ENCODE measurements at places on chromosomes 7 and 10. TPM values are rescaled to one million over a fixed set of nuclear protein-coding genes. Genes with fewer than 3 reads are reported as not detected.

Gene TMEM130
- total RNA-seq, result not detected

DNA sequence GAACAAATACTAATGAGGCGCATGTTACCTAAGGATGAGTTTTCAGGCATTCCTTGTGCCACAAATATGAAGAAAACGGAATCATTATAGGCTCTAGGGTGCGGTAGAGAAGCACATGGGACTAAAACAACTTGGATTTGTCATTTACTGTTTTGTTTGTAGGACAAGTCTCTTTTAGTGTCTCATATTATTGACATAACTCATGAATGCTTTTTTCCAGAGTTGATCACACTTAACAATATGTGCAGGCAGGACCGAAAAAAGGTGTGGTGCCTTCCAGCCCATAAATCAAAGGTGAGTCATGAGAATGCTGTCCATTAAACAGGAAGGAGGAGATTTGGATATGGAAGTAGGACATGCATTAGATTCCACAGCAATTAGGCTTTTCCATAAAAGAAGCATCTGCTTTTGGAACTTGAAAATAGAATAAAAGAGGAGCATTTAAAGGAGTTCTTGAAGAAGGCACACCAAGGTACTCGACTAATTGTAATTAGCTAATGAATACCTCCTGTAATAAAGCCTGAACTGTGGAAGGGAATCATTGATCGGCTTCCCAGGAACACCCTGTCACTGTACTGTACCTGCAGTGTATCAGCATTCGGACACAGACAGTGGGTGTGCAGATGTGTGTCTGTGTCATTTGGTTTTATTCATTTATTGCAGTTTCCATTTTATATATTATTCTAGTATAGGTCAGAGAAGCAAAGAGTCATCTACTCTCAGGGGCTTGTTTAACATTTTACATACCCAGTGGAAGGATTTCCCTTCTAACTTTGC lies 119.7 kb upstream of the KLF14 start:
- no peak overlapping the region for H3K4me3 ChIP-seq
- no peaks in the 10 kb centered on the region for H3K4me1 ChIP-seq
- no peak overlapping the region for H3K27ac ChIP-seq
- no peaks in the 10 kb centered on the region for H3K27me3 ChIP-seq

DNA sequence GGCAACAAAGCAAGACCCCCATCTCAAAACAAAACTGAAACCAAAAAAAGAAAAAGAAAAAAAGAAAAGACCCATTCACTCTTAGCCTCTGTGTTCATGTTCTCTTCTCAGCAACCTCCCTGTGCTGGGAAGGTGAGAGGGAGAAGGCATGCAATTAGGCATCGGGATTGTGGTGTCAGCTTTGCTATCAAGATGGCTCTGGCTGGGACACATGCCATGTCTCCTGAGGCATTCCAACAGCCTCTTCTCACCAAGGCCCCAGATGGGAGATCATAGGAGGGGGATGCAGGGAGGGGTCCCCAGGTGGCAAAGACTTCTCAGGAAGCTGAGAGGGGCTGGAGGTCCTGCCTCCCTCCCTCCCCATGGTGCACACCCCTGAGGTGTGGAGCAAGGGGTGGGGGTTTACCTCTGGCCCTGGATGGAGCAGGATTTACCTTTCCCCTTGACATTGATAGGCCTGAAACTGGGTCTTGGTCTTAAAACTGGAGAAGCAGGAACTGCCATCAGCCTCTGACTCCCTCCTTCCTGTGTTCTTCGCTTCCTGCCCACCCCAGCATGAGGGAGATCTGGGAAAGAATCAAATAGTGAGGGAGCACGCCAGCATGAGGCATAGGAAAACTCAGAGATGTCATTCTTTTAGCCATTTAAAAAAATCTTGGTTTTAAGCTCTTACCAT lies 96.2 kb upstream of the DUSP5 start:
- no peak overlapping the region for H3K4me3 ChIP-seq
- no peak for DNase-seq
- H3K4me1 ChIP-seq, result peaks cover 6% of the 10 kb centered on the region
- H3K27me3 ChIP-seq, result peaks cover 1% of the 10 kb centered on the region
- no peak overlapping the region for H3K27ac ChIP-seq
- no peaks in the 10 kb centered on the region for H3K36me3 ChIP-seq

Gene ZNF804B
- not detected for total RNA-seq

GRCh38 chr10:38093816-38094157 lies 350 bp upstream of the ZNF37A start:
- DNase-seq, result no peak
- peaks cover 12% of the 10 kb centered on the region for H3K4me1 ChIP-seq
- H3K4me3 ChIP-seq, result peak overlapping the region; percentile 82
- H3K36me3 ChIP-seq, result peaks cover 22% of the 10 kb centered on the region

GRCh38 chr10:32148864-32149251 lies 92.6 kb upstream of the KIF5B start:
- H3K4me1 ChIP-seq, result peaks cover 19% of the 10 kb centered on the region
- H3K27me3 ChIP-seq, result no peaks in the 10 kb centered on the region
- H3K4me3 ChIP-seq, result no peak overlapping the region
- H3K27ac ChIP-seq, result no peak overlapping the region
- DNase-seq, result no peak

Gene MAT1A
- not detected for total RNA-seq

GRCh38 chr7:1344421-1344820 lies 111.7 kb downstream of the UNCX start:
- H3K4me3 ChIP-seq, result no peak overlapping the region
- no peaks in the 10 kb centered on the region for H3K36me3 ChIP-seq
- peaks cover 10% of the 10 kb centered on the region for H3K27me3 ChIP-seq
- H3K27ac ChIP-seq, result no peak overlapping the region

DNA sequence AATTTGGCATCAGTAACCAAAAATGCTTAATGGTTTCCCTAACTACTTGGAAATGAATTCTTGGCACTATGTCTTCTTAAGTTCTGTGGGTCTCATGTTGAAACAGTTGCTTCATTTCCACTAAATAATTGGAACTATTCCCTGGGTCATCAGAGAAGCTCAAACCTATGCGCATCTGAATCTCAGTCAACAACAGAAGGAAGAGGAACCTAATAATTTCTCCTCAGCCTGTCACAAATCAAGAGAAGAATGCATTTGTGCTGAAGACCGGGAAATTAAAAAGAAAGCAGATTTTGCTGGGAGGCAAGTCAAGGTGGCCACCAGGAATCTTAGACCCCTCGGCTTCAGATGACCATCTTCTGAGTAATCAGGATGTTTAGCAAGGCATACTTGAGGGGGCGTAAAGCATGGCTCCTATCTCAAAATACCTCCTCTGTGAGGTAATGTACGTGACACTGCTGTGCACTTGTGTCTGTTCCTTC lies 41.4 kb downstream of the TOMM7 start:
- H3K4me1 ChIP-seq, result peaks cover 3% of the 10 kb centered on the region
- H3K27ac ChIP-seq, result no peak overlapping the region
- DNase-seq, result no peak
- peaks cover 4% of the 10 kb centered on the region for H3K27me3 ChIP-seq
- H3K4me3 ChIP-seq, result no peak overlapping the region

- no peak for DNase-seq
- no peaks in the 10 kb centered on the region for H3K27me3 ChIP-seq
- H3K36me3 ChIP-seq, result no peaks in the 10 kb centered on the region
- no peaks in the 10 kb centered on the region for H3K4me1 ChIP-seq
- H3K4me3 ChIP-seq, result no peak overlapping the region
Measured at GRCh38 chr7:57417736-57418135, 32.2 kb upstream of the ZNF716 start.

Gene AKR1C8
- total RNA-seq, result 1.1 TPM

DNA sequence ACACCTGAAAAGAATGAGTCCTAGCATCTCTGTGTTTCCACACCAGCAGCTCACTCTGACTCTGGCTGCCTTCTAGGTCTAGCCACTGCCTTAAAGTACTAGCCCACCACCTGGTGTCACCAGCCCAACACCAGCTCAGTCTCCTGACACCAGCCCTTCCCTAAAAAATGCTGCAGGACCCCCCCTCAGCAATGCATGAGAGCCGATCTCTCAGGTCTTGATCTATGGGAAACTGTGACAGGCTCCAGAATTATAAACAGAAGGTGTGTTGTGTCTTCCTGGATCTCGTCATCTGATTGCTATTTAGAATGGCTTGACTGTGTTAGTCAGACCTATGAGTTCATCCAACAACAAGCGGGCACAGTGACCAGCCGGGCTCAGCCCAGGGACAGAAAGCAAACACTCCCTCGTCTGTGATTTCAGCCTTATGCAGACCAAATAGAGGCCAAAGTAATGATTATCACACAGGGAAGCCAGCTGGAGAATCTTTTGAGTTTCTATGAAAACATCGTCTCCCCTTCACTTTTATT lies 66.6 kb downstream of the CUBN start:
- H3K36me3 ChIP-seq, result peaks cover 26% of the 10 kb centered on the region
- peaks cover 25% of the 10 kb centered on the region for H3K4me1 ChIP-seq
- no peak overlapping the region for H3K4me3 ChIP-seq
- no peak for DNase-seq
- H3K27me3 ChIP-seq, result no peaks in the 10 kb centered on the region

Gene CLCN1
- total RNA-seq, result not detected

- H3K4me1 ChIP-seq, result no peaks in the 10 kb centered on the region
- H3K4me3 ChIP-seq, result no peak overlapping the region
- no peaks in the 10 kb centered on the region for H3K36me3 ChIP-seq
- H3K27me3 ChIP-seq, result peaks cover 74% of the 10 kb centered on the region
Measured at GRCh38 chr10:98344589-98345038, 70.4 kb downstream of the PYROXD2 start.

Gene EN2
- not detected for total RNA-seq

Gene ADAMTS14
- total RNA-seq, result not detected

- H3K36me3 ChIP-seq, result no peaks in the 10 kb centered on the region
- H3K4me1 ChIP-seq, result peaks cover 41% of the 10 kb centered on the region
- DNase-seq, result peak; percentile 60
- peak within 1 kb of the TSS; percentile 91 for H3K27ac ChIP-seq
Measured at GRCh38 chr7:128409596-128410450, at the start of gene IMPDH1. Gene IMPDH1 (minus strand): TSS chr7:128409982. CDS start chr7:128409901, 81 bp downstream.

DNA sequence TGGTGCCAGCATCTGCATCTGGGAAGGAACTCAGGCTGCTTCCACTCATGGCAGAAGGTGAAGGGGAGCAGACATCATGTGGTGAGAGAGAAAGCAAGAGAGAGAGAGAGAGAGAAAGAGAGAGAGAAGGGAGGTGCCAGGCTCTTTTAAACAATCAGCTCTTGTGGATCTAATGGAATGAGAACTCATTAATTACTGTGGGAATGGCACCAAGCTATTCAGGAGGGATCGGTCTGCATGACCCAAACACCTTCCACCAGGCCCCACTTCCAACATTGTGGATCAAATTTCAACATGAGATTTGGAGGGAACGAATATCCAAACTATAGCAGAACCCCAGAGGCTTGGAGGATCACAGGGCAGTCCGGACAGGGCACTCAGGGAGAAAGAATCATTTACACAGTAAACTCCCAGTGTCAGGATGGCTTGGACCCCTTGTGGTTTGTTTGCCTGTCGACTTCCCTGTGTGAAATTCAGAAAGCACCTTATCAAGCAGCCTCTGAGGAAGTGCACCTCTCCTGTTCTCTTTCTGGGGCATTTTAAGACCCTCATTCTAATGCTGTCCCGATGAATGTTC lies 308.5 kb downstream of the REEP3 start:
- H3K36me3 ChIP-seq, result no peaks in the 10 kb centered on the region
- peaks cover 10% of the 10 kb centered on the region for H3K27me3 ChIP-seq
- no peaks in the 10 kb centered on the region for H3K4me1 ChIP-seq
- H3K4me3 ChIP-seq, result no peak overlapping the region
- DNase-seq, result no peak

- H3K27me3 ChIP-seq, result no peaks in the 10 kb centered on the region
- DNase-seq, result no peak
- H3K36me3 ChIP-seq, result no peaks in the 10 kb centered on the region
- H3K4me3 ChIP-seq, result no peak overlapping the region
- H3K4me1 ChIP-seq, result peaks cover 28% of the 10 kb centered on the region
Measured at GRCh38 chr10:5547931-5548660, 23.3 kb downstream of the CALML3 start.

DNA sequence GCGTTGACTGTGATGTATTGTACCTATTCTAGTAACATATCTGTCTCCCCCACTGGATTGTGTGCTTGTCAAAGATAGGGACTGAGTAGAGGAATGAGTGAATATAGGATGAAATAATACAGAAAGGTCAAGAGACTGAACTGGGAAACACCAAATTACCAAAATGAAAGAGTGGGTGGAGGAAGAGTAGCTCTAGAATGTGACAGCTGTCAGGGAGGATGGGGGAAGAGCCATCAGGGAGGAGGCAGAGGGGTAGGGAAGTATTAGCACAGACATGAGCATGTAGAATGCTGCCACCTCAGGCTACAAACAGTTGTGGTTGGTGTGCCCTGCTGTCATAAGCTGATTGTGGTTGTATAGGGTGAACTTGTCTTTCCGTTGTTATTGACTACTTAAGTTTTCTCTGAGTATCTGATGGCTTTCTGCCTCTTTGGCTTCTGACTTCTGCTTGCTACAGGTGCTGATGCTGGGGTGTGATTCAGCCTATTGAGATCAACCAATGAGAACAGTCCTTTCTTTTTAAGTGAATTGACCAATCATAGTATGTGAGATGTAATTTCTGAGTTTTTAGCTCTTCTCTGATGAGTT lies 5.6 kb downstream of the CCSER2 start:
- H3K4me1 ChIP-seq, result peaks cover 35% of the 10 kb centered on the region
- peak overlapping the region; percentile 53 for H3K4me3 ChIP-seq
- DNase-seq, result peak; percentile 27
- peak overlapping the region; percentile 87 for H3K27ac ChIP-seq
- H3K36me3 ChIP-seq, result no peaks in the 10 kb centered on the region
- H3K27me3 ChIP-seq, result no peaks in the 10 kb centered on the region

GRCh38 chr7:31776616-31777015 lies 89.6 kb downstream of the PPP1R17 start:
- no peaks in the 10 kb centered on the region for H3K4me1 ChIP-seq
- no peak for DNase-seq
- no peaks in the 10 kb centered on the region for H3K27me3 ChIP-seq
- H3K4me3 ChIP-seq, result no peak overlapping the region
- no peak overlapping the region for H3K27ac ChIP-seq

Gene CPVL
- 0.70 TPM for total RNA-seq

DNA sequence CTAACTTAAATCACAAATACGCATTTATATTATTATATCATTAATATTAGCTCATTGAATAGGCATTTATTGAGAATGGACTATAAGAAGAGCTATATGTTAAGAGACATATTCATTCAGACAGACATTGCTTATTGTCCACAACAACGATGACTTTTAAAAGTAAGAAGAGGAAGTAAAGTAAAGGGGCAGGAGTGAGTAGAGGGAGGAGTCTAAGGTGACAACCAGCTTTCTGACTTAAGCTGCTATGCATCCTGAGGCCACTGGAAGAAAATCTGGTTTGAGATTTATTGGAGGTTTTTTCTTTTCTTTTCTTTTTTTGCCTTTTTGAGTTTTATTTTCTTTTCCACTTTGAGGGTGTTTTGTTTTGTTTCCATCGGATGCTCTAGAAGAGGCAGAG lies 723.5 kb downstream of the GRM8 start:
- no peak overlapping the region for H3K27ac ChIP-seq
- H3K4me1 ChIP-seq, result no peaks in the 10 kb centered on the region
- no peaks in the 10 kb centered on the region for H3K36me3 ChIP-seq
- no peak for DNase-seq
